ENCODE measurements at places on chromosomes 5 and 9. TPM values are rescaled to one million over a fixed set of nuclear protein-coding genes. Genes with fewer than 3 reads are reported as not detected.

GRCh38 chr5:67374378-67374777, 177.8 kb upstream of the CD180 start:
- DNase-seq = no peak

- DNase-seq = no peak
These were observed 197.7 kb downstream of the NTRK2 start for GRCh38 chr9:84867186-84867585.

GRCh38 chr5:135830876-135831275, 3.6 kb upstream of the SLC25A48 start:
- DNase-seq = no peak

The MUSK gene
- total RNA-seq = not detected

Data from renal cortical epithelial cell (primary cell).